ENCODE measurements at places on chromosomes 5 and 9.

- DNase-seq: no peak
Observed at GRCh38 chr9:76528056-76528455, 69.1 kb downstream of the GCNT1 start.

DNA sequence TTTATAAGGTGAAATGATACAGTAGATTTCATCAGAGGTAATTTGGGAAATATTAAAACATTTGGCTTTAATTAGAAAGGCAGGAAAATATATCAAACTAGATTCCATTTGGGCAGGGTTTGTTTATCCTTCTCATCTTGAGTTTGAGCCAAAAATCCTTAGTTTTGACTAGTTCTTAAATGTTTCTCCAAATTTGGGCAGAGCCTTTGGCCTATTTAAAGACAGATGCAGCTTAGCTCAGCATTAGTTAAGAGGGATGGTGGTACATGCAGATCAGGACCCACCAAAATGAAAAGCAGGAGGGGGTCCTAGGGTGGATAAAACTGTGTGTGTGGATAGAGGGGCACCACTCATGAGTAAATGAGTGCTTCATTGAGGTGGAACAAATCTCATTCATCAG lies 20.3 kb upstream of the ARRDC3 start:
- no peak for DNase-seq

GRCh38 chr9:109537288-109537687 lies 39.2 kb upstream of the PTPN3 start:
- no peak for DNase-seq

DNA sequence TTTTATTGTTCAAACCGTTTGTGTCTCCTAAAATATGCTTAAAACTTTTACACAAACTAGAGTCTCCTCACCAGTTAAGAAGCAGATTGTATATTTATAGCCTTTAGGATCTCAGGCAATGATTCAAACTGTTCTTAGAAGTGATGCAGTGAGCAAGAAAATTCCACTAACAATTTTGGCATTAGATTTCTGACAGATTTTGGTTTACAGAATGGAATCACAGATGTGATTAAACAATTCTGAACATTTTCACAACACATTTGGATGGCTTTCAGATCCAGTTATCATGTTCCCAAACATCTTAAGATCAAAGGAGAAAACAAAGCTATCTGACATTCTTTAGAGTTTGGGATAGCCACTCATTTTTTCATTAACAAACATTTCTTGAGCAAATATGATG lies 181.7 kb upstream of the RIOK2 start:
- no peak for DNase-seq

GRCh38 chr5:151075698-151076331 lies 5.0 kb downstream of the TNIP1 start:
- no peak for DNase-seq

DNA sequence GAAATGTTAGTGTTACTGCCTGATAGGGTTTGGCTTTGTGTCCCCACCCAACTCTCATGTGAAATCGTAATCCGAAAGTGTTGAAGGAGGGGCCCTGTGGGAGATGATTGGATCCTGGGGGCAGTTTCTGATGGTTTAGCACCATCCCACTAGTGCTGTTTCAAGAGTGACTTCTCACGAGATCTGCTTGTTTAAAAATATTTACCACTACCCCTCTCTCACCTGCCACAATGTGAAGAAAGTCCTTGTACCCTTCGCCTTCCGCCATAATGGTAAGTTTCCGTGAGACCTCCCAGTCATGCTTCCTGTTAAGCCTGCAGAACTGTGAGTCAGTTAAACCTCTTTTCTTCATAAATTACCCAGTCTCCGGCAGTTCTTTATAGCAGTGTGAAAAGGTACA lies 2.6 kb upstream of the RFX3 start:
- DNase-seq: peak; percentile 20

- DNase-seq: no peak
Observed at GRCh38 chr5:154721481-154722058, 33.6 kb upstream of the LARP1 start.

- DNase-seq: no peak
Observed at GRCh38 chr5:9596171-9596780, 33.9 kb downstream of the TAS2R1 start.

- no peak for DNase-seq
Observed at GRCh38 chr5:22710660-22711059, 142.5 kb downstream of the CDH12 start.

DNA sequence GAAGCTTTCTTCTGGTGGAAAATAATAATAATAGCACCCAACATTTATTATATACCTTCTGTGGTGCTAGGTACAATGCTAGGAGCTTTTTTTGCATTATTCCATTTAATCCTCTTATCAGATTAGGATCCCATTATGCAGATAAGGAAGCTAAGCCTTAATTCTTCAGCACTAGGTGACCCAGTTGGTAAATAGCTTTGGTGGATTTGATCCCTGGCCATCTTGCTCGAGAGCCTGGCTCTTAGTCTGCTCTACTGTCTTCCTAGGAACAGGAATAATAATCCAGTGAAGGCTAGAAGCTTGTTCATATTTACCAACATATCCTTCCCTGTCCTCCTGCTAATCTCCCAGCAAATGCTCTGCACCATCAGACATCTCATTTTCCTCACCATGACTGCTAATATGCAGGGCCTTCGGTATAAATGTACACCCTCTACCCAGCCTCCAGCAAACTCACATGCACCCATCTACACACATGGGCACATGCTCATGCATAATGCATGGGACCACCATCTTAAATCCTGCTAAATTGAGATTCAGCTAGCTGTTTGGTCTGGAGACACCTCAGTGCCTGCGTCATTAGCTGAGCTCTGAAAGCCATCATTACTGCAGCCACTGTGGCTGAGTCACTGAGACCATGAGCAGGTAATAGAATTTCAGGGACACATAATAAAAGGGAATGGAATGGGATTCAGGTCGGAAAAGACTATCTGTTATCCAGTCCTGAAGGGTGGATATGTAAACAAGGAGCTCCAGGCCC lies 87.5 kb downstream of the TRIM32 start:
- DNase-seq: no peak

GRCh38 chr9:132505991-132506655 lies 76.3 kb upstream of the BARHL1 start:
- DNase-seq: no peak

- no peak for DNase-seq
Observed at GRCh38 chr5:102921341-102922044, 166.4 kb downstream of the PAM start.

- DNase-seq: no peak
Observed at GRCh38 chr5:90287036-90287435, 122.5 kb downstream of the CETN3 start.

DNA sequence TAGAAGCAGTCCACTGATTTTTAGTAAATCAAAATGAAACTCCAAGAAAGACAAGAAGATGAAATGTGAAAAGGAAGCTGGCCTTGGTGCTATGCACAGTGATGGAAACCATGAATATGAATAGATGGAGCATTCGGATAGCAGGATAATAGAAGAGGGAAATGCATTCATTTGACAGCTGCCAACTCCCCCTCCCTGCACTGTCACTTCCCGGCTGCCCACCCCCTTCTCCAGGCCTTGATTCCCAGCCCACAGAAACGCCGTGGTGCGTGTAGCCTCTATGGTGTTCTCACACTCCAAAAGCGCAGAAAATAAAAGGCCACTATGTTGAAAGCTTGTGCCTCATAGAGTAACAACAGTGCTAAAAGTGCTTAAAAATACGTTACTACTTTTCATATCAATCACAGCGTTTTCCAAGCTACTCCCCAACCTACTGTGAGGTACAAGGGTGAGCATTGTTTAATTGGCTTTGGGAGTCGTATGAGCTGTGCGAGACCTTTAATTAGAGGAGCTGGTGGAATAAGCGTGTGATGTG lies 26.1 kb upstream of the IFNK start:
- DNase-seq: no peak

GRCh38 chr5:141945511-141946051 lies 12.4 kb downstream of the PCDH12 start:
- no peak for DNase-seq

DNA sequence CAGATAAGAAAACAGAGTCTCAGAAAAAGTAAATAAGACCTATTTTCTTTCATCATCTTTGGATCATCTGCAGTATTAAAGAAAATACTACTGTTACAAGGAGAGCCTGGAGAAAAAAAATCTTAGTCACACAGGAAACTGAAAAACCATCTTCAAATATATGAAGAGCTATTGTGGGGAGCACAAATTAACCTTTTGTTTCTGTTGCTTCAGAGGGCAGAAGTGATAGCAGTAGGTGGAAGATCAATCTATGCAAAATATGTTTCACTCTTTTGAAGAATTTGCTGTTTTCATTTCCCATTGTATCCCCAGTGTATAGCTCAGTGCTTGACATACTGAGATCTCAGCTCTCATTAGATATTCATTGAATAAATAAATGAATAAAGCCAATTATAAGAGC lies 13.1 kb upstream of the CEMIP2 start:
- no peak for DNase-seq

GRCh38 chr5:19885040-19885824 lies 102.8 kb downstream of the CDH18 start:
- DNase-seq: no peak

- DNase-seq: no peak
Observed at GRCh38 chr5:98363157-98363556, 410.3 kb upstream of the RGMB start.

DNA sequence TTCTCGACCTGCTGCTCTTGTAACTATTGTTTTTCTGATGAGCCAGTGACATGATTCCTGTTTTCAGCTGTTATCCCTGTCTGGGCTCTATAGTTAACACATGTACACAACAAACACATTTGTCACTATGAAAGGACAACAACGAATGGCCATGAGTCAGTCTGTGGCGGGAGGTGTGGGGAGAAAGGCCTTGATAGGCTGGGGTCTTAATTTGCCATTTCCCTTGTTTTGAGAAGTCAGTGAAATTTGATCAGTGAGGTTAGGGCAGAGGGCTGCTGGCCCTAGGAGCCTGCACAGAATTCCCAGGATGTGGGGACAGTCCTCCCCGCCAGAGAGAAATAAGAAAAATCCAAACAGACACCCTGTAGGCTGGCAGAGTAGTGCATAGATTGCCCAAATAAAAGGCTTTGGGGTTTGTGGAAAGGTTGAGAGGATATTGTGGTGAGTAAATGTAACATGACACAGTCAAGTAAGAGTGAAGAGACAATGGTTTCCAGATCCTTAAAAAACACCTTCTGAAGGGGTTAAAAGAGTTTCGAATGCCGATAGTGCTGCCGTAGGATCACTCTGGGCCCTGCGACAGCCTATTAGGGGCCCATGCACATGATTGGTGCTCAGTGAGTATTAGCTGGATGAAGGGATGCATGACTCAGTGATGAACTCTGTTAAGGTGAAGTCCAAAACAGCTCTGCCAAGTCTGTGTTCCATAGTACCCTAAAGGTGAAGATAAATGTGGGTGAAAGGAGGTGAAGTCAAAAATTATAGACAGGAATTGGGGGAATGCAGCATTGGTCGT lies 110.9 kb upstream of the PRRC1 start:
- no peak for DNase-seq

DNA sequence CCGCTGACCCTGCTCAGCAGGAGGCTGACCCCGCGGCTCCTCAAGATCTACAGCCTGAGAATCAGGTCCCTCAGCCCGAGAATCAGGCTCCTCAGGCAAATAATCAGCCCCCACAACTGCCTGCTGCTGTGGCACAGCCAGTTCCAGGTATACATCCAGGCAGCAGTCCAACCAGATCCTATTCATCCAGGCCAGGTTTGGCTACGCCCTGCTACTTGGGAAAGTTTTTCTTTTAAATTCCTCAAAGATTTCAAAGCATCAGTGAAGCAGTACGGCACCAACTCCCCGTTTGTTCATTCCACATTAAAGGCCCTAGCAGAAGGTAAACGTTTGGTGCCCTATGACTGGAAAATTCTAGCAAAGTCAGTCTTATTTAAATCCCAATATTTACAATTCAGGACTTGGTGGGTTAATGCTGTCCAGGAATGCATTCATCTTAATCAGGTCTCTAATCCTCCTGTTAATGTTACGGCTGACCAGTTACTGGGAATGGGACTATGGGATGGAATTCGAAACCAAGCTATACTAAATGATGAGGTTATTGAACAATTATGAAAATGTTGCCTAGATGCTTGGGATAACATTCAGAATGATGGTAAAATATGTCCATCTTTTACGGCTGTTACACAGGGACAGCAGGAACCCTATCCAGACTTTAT lies 102.3 kb downstream of the SYK start:
- no peak for DNase-seq

GRCh38 chr9:27391040-27391895 lies 94.3 kb upstream of the EQTN start:
- no peak for DNase-seq

- DNase-seq: no peak
Observed at GRCh38 chr5:83518319-83519061, 46.9 kb downstream of the VCAN start.

DNA sequence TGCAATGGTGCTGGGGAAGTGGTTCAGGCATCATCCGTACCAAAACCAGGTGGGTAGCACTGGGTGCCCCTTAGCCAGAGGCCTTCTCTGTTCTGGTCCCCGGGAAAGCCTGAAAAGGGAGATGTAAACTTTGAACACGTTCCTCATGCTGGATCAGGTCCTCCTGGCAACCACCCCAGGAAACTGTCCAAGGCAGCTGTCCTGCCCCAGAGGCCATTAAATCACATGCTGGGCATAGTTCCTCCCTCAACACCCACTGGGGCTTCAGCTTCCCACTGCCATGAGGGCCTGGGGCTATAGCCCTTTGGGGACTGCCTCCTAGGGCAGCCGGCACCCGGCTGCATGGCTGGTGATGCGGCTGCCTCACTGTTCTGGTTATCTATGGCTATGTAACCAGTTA lies 228.9 kb upstream of the MVB12B start:
- no peak for DNase-seq

DNA sequence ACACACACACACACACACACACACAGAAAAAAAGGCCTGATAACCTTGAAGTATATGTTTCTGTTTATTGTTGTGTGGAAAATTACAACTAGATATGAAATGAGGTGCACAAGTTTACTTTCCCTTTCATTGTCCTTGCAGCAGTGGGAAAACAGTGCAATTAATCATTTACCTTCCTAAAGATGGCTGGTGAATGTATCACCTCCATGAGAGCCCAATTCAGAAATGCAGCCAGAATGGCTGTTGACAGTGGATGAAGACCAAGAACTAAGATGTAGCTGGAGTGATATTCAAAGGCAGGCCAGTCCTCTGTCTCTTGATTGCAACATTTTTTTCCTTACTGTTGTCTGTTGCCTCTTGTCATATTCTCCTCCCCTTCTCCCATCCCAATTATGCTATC lies 49.6 kb upstream of the EIF4EBP3 start:
- no peak for DNase-seq

DNA sequence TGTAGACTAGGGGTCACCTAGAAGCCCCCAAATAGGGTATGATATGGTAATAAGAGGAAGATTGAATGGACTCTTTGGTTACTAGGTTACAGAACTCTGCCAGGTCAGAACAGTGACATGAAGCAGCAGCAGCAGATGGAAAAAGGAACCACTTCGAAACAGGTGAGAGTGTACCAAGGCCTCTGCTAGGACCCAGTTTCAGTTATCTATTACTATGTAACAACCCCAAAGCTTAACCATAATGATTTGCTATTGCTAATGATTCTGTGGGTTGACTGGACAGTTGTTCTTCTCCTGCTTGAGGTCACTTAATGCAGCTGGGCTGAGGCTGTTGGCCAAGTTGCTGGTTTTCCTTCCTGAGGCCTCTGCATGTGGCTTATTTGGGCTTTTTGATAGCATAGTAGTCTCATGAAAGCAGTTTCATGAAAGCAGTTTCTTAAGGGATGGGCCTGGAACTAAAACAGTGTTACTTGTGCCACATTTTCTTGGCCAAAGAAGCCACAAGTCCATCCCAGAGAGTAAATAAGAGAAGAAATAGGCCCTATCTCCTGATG lies 17.6 kb downstream of the C9orf43 start:
- no peak for DNase-seq
